Ascending aorta (tissue), 2 donors: ENCODE measurements at places on chromosomes 6 and 20. TPM values are rescaled to one million over a fixed set of nuclear protein-coding genes. Genes with fewer than 3 reads are reported as not detected.

WFDC12 gene
- total RNA-seq: not detected

ECT2L gene
- not detected for total RNA-seq

MYT1 gene
- total RNA-seq: not detected

MYLIP gene
- 36.1 TPM for total RNA-seq

SLC22A16 gene
- total RNA-seq: not detected

EPPIN gene
- not detected for total RNA-seq

RBBP8NL gene
- total RNA-seq: not detected

DXO gene
- 18.0 TPM for total RNA-seq

DNA sequence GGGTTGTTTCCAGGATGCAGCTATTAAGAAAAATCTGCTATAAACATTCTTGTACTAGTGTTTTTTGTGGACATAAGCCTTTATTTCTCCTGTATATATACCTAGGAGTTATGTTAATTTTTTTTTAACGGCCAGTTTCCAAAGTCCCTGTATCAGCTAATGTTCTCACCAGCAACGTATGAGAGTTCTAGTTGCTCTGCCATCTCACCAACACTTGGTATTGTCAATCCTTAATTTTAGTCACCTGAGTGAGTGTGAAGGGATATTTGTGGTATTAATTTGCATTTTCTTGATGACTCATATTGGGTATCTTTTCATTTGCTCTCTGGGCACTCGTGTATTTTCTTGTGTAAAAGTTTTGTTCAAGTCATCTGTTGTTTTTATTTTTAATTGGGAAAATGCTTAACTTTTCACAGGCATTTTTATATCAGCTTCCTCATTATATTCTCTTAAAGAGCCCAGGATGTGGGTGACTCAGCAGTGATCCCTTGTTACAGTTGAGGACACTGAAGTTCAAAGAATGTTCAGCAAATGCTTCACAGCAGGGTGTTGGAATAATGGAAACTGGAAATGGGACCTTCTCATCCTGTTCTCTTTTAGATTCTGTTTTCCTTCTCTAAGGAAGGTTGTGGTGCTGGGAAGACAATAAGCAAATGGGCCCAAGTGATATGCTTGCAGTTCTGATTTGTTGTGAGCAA lies 211.7 kb upstream of the PRND start:
- no peak overlapping the region for H3K27ac ChIP-seq
- no peaks in the 10 kb centered on the region for H3K4me1 ChIP-seq
- DNase-seq: no peak
- H3K27me3 ChIP-seq: no peaks in the 10 kb centered on the region

GRCh38 chr6:40807484-40807883 lies 220.3 kb upstream of the LRFN2 start:
- H3K27ac ChIP-seq: no peak overlapping the region
- no peak overlapping the region for H3K4me3 ChIP-seq
- no peaks in the 10 kb centered on the region for H3K36me3 ChIP-seq
- DNase-seq: no peak
- H3K4me1 ChIP-seq: no peaks in the 10 kb centered on the region
- H3K27me3 ChIP-seq: no peaks in the 10 kb centered on the region

DNA sequence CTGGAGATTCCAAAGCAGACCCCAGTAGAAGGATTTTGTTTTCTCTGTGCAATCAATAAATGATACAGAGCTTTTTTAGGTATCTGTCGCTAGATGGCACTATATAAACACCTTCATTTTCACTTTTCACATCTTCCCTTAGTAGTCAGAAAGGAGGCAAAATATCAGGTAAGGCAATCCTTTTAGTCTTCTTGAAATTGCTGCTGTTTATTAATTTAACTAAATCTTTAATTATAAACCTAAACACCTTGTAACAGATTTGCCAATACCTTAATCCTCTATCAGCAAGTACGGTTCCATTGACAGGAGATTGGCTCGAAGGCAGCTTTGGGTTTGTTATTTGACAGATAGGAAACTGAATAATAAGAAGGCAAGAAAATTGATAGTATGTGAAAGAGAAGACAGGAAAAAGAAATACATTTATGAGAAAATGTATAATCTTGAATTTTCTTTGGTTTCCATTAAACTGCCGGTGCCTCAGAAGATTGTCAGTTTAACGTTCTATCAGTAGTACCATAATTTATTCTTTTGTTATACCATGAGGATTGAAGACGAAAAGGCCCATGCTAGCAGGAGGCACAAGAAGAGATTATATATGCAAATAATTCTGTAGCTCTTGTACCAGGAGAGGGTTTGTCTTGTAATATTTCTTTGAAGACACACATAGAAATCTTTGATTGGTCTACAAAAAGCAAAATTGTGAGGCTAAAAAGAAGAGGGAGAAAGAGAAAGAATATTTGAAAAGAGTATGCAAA lies 23.5 kb upstream of the IBTK start:
- no peaks in the 10 kb centered on the region for H3K27me3 ChIP-seq
- H3K36me3 ChIP-seq: no peaks in the 10 kb centered on the region
- DNase-seq: no peak
- no peak overlapping the region for H3K27ac ChIP-seq
- no peak overlapping the region for H3K4me3 ChIP-seq

- H3K36me3 ChIP-seq: no peaks in the 10 kb centered on the region
- H3K27me3 ChIP-seq: no peaks in the 10 kb centered on the region
- H3K27ac ChIP-seq: no peak overlapping the region
- H3K4me3 ChIP-seq: no peak overlapping the region
- H3K4me1 ChIP-seq: no peaks in the 10 kb centered on the region
- no peak for DNase-seq
Observed at GRCh38 chr6:128327890-128328289, 192.5 kb downstream of the PTPRK start.

GRCh38 chr6:153130515-153131036 lies 506 bp downstream of the RGS17 start:
- H3K27ac ChIP-seq: peak overlapping the region; percentile 36
- H3K36me3 ChIP-seq: no peaks in the 10 kb centered on the region
- no peaks in the 10 kb centered on the region for H3K27me3 ChIP-seq

GRCh38 chr6:53201270-53201669 lies 52.6 kb upstream of the GCM1 start:
- no peak for DNase-seq
- no peaks in the 10 kb centered on the region for H3K27me3 ChIP-seq
- no peaks in the 10 kb centered on the region for H3K36me3 ChIP-seq
- no peak overlapping the region for H3K27ac ChIP-seq

- H3K4me1 ChIP-seq: no peaks in the 10 kb centered on the region
- H3K27ac ChIP-seq: no peak overlapping the region
- no peak overlapping the region for H3K4me3 ChIP-seq
Observed at GRCh38 chr6:36025932-36026327, 1.5 kb upstream of the SLC26A8 start.

- H3K36me3 ChIP-seq: no peaks in the 10 kb centered on the region
- H3K27ac ChIP-seq: no peak overlapping the region
- peaks cover 5% of the 10 kb centered on the region for H3K4me1 ChIP-seq
- peak overlapping the region; percentile 97 for H3K4me3 ChIP-seq
- no peaks in the 10 kb centered on the region for H3K27me3 ChIP-seq
Observed at GRCh38 chr6:4777394-4777935, 1.3 kb downstream of the CDYL start.

GRCh38 chr6:39530201-39530759 lies 194.9 kb downstream of the KIF6 start:
- no peaks in the 10 kb centered on the region for H3K27me3 ChIP-seq
- peak overlapping the region; percentile 19 for H3K27ac ChIP-seq
- peak overlapping the region; percentile 48 for H3K4me3 ChIP-seq

DNA sequence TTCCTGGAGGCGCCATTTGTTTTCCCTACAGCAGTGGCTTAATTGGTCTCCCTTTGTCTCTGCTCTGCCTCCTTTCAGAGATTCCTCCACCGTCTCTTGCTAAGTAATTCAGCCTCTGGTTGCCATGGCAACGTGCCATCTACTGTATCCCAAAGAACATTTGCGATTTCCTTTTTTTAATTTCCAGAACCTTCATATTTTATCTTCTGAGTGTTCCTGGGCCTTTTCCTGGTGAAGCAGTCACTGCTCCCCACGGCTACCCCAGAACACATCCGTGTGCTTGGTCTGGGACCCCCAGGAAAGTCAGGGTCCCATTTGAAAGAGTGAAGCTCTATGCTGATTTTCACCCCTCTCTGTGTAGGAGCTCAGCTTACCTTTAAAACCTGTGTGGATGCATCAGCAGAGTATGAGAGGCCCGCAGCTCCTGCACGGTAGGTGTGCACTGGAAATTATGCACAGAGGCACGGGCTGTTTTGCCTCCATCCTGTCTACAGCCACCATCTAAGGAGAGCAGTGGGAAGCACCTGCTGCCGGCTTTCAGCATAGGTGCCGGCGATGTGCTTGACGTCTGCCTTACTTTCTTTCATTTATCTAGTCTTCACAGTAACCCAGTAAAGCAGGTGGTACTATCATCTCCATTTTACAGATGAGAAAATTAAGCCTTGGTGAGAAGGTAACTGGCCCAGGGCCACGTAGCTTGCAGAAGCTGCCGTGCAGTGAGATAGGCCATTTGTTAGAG lies 122.8 kb downstream of the SYCP2 start:
- no peak overlapping the region for H3K27ac ChIP-seq
- H3K4me3 ChIP-seq: no peak overlapping the region
- no peaks in the 10 kb centered on the region for H3K4me1 ChIP-seq
- DNase-seq: no peak
- no peaks in the 10 kb centered on the region for H3K27me3 ChIP-seq
- H3K36me3 ChIP-seq: no peaks in the 10 kb centered on the region

DNA sequence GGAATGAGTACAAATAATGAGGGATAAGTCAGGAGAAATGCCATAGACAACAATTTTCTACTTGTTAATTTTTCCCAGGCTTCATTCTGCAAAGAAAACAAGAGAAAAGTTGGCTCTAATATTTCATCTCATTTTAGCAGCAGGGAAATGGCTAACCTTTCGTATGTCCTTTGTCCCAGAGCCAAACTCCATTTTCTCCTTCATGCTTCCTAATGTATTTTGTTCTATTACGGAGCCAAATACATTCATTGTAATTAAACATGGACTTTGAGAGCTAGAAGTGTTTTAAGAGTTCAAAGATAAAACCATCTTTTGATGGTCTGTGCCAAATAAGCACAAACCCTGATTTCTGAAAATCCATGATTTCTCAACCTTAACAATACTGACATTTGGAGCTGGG lies 136.9 kb downstream of the PTCHD4 start:
- DNase-seq: no peak
- no peak overlapping the region for H3K4me3 ChIP-seq
- no peak overlapping the region for H3K27ac ChIP-seq
- H3K36me3 ChIP-seq: no peaks in the 10 kb centered on the region
- H3K4me1 ChIP-seq: no peaks in the 10 kb centered on the region

DNA sequence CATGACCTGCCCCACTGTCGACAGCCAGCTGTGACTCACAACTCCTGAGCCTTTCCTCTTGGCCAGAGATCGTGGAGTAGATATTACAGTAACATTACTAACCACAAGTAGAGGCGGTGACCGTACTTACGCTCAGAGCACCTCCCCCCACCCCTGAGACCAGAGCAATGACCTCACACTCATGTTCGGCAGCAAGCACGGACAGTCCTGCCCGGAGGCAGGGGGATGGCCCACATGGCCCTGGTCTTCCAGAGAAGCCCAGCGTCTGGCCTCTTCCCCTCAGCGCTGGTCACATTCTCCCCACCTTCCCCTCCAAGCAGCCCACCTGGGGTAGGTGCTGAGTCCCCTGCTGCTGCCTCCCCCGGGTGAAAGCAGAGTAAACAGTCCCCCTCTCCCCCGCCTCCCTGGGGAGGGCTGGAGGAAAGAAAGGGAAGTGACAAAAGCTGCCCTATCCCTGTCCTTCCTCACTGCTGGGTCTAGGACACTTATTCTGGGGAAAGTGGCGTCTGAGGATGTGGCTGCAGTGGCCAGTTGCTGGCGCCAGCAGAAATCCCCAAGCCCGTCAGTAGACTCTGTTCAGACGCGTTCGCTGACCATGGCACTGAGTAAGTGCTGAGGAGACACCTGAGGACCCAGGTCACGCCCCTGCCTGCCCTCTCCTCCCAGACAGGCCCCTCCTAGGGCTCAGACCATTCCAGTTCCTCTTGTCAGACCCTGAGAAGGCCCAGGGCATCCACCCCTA lies 68.5 kb downstream of the MRPL14 start:
- no peaks in the 10 kb centered on the region for H3K36me3 ChIP-seq
- H3K4me3 ChIP-seq: no peak overlapping the region
- H3K27ac ChIP-seq: peak overlapping the region; percentile 86
- DNase-seq: peak; percentile 90

- peaks cover 9% of the 10 kb centered on the region for H3K27me3 ChIP-seq
- H3K4me1 ChIP-seq: peaks cover 4% of the 10 kb centered on the region
- no peak for DNase-seq
- H3K4me3 ChIP-seq: peak within 1 kb of the TSS; percentile 55
Observed at GRCh38 chr6:46015119-46015968, at the start of gene CLIC5. Gene CLIC5, minus strand, starts transcription at chr6:46015860. Its CDS starts 318 bp downstream, at chr6:46015542.

GRCh38 chr6:106872049-106872448 lies 102.5 kb downstream of the CD24 start:
- no peak for DNase-seq
- H3K4me3 ChIP-seq: no peak overlapping the region
- H3K36me3 ChIP-seq: no peaks in the 10 kb centered on the region
- no peaks in the 10 kb centered on the region for H3K4me1 ChIP-seq

- peak overlapping the region; percentile 41 for H3K4me3 ChIP-seq
- peaks cover 4% of the 10 kb centered on the region for H3K4me1 ChIP-seq
- H3K27me3 ChIP-seq: no peaks in the 10 kb centered on the region
- peak overlapping the region; percentile 56 for H3K27ac ChIP-seq
- DNase-seq: no peak
- H3K36me3 ChIP-seq: no peaks in the 10 kb centered on the region
Observed at GRCh38 chr20:10739566-10739965, 65.8 kb upstream of the JAG1 start.

DNA sequence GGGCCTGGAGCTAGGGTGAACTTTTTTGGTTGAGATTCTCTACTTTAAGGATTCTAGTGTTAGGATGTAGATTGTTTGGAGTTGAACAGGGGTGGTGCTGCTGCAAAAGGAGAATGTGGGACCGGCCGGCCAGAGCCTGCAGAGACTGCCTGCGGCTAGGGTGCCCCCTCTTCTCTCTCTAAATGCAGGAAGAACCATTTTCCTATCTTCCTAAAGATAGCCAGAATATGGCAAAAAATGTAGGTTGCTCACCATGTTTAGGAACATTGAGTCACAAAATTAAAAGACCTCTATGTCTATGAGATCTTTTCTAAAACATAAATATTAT lies 39.5 kb downstream of the BICRAL start:
- no peaks in the 10 kb centered on the region for H3K27me3 ChIP-seq
- H3K27ac ChIP-seq: peak overlapping the region; percentile 83
- H3K4me1 ChIP-seq: peaks cover 15% of the 10 kb centered on the region
- peak overlapping the region; percentile 49 for H3K4me3 ChIP-seq

- no peak for DNase-seq
- H3K4me1 ChIP-seq: no peaks in the 10 kb centered on the region
- H3K27me3 ChIP-seq: no peaks in the 10 kb centered on the region
- H3K36me3 ChIP-seq: no peaks in the 10 kb centered on the region
- no peak overlapping the region for H3K27ac ChIP-seq
Observed at GRCh38 chr6:148898376-148899014, 151.7 kb downstream of the UST start.
